NCI-H2171 (cell line): ENCODE measurements at places on chromosomes 5 and 9.

DNA sequence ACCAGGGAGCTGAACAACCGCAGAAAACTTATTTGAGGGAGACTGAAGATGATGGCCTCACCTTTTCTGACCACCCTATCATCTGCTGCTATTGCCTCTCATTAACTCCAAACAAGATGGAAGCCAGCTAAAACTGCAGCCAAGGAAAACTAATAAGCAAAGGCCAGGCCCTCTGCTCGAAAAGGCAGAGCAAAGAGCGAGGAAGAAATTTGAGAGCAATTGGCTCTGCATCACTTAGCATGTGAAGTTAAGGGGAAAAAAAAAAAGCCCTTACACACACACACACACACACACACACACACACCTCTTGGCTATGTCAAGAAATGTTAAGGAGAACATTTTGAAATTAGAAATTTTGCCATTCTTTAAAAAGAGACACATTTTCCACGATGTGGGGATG is 228.1 kb upstream of the CYLC2 start:
- no peak for DNase-seq

DNA sequence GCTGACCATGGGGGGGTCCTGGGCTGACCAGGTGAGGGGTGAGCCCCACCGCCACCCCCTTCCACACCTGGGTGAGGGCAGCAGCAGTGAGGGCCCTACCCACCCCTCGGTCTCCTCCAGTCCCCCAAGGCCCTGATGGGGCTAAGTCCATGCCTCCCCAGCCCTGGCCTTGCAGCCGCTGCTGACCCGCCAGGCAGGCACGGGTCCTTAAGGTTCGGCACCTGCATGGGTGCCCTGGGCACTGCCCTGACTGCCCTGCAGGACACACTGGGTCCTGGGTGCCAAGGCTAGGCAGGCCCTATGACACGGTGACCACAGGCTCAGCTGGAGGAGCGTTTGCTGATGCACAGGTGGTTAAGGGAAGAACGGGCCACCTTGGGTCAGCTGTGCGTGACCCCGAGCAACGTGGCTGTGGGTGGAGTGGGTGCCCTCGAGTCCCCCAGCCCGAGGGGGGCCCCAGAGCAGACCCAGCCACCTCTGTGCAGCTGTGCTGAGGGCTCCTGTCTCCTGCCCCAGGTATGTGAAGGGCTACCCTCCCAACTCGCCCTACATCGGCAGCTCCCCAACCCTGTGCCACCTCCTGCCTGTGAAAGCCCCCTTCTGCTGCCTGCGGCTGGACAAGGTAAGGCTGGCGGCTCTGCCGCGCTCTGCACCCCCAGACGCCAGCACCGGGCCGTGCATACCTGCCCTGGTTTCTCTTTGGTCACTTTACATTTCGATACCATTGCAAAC is 73.0 kb downstream of the KCNT1 start:
- DNase-seq, result no peak

DNA sequence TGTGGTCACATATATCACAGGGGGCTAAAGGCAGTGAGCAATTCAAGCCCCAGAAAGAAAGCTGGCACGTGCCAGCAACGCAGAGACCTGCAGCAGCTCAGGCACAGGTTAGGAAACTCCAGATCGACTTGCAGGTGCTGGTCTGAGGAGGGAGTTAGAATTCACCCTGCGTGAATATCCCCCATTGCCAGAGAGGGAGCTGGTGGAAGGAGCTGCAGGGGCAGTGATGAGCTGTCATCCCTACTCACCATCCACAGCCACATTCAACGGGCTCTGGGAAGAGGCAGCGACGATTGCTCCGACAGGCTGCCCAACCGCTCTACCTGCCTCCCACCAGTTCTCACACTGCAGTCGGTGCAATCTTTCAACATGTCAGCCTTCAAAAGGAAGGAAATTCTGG is 40.8 kb upstream of the CLK4 start:
- no peak for DNase-seq

GRCh38 chr5:152472083-152472482 is 67.0 kb upstream of the NMUR2 start:
- DNase-seq, result no peak

GRCh38 chr5:140603734-140604133 is 29.2 kb downstream of the CD14 start:
- no peak for DNase-seq

- no peak for DNase-seq
Observed at GRCh38 chr5:40754381-40755092, 1.2 kb downstream of the TTC33 start.

DNA sequence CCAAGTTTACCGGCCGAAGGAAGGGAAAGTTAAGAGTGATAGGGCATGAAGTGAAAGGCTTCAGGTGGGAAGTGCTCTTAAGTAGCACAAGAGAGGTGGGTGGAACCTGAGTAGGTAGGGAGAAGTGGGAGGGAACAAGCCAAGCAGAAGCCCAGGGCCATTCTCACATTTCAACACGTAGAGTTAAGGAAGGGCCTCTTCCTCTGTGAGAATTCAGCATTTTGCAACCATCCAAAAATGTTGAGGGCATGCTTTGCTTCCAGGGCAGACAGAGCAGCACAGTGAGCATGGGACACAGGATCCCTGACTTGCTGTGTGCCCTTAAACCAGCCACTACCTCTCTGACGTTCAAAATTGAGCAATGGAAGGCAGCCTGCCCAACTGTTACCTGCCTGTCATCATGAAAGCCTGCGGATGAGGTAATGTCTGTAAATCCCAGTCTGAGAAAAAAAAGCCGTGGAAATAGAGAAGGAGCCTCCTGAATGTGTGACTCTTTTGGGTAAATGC is 3.3 kb downstream of the CYFIP2 start:
- no peak for DNase-seq

DNA sequence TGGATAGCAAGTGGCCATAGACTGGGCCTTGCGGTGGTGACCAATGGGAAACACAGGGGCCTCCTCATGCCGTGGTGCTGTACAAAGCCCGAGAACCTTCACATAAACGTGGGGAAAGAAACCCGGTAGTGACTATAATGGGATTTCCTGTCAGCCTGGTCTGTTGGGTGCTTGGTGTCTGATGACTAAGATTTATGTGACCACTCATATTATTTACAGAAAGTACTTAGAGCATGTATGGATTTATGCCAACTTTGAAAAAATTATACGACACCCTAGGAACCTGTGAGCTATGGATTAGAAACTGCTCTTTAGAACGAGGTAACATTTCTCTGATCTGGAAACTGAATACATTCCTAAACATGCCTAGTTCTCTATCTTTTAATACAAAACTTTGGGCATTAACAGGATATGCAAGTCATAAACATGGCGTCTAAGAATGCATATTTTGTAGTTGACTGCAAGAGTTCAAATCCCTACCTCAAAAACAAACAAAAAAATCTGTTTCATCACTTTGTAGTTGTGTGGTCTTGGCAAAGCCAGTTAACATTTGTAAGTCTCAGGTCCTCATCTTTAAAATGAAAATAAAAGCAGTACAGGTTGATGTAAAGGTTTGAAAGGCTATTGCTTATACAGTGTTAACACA is 85.4 kb downstream of the TMEM167A start:
- no peak for DNase-seq

- DNase-seq, result no peak
Observed at GRCh38 chr9:134882204-134882785, 1.7 kb downstream of the FCN2 start.
